ENCODE measurements at places on chromosomes 2 and 18.

DNA sequence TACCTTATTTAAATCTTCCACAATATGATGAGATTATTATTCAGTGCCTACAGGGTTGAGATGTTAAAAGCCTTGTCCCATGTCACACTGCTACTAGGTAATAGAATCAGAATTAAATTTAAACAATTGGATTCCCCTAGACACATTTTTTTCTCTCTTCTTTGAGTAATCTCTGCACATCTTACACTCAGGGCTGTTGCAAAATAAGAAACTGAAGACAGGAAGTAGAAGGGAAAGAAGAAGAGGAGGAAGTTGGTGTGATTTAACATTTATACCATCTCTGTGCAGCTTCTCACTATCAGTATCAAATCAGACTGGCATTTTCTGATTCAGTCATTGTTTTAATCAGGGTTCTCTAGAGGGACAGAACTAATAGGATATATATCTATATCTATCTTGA is 677.6 kb downstream of the IRS1 start:
- DNase-seq, result no peak

DNA sequence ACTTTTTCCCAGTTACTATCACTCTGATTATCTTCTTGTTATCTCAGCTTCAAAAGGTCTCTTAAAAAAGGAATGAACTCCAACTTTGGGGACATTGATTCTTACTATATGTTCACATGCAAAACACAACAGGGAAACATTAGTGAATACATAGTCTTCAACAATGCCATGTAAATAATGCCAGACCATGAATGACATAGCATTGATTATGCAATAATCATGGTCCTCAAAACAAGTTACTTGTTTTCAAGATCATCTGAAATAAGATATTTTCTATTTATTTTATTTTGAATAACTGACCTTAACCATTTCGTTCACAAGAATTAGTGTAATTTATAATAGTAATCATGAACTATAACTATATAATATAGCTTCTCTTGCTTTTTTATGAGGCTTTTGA is 902.3 kb downstream of the MBD2 start:
- no peak for DNase-seq

- DNase-seq, result no peak
These were observed 187.4 kb downstream of the DNER start for GRCh38 chr2:229526951-229527350.

GRCh38 chr2:70391988-70392387 is 90.1 kb upstream of the FAM136A start:
- no peak for DNase-seq

GRCh38 chr18:45666520-45666919 is 51.2 kb downstream of the SLC14A2 start:
- no peak for DNase-seq

- no peak for DNase-seq
These were observed 46.7 kb downstream of the INO80C start for GRCh38 chr18:35451032-35451431.

GRCh38 chr2:230323385-230324106 is 3.4 kb upstream of the SP140L start:
- DNase-seq, result no peak

DNA sequence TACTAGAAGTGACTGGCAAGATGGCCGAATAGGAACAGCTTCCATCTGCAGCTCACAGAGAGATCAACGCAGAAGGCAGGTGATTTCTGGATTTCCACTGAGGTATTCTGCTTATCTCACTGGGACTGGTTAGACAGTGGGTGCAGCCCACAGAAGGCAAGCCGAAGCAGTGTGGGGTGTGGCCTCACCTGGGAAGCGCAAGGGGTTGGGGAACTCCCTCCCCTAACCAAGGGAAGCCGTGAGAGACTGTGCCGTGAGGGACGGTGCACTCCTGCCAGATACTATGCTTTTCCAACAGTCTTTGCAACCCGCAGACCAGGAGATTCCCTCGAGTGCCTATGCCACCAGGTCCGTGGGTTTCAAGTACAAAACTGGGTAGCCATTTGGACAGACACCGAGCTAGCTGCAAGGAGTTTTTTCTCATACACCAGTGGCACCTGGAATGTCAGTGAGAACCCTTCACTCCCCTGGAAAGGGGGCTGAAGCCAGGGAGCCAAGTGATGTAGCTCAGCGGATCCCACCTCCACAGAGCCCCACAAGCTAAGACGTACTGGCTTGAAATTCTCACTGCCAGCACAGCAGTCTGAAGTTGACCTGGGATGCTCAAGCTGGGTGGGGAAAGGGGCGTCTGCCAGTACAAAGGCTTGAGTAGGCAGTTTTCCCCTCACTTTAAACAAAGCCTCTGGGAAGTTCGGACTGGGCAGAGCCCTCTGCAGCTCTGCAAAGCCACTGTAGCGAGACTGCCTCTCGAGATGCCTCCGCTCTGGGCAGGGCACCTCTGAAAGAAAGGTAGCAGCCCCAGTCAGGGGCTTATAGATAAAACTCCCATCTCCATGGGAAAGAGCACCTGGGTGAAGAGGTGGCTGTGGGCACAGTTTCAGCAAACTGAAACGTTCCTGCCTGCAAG is 40.1 kb downstream of the PLEK start:
- no peak for DNase-seq

GRCh38 chr2:194718881-194719280 is 938.1 kb upstream of the SLC39A10 start:
- DNase-seq, result no peak

DNA sequence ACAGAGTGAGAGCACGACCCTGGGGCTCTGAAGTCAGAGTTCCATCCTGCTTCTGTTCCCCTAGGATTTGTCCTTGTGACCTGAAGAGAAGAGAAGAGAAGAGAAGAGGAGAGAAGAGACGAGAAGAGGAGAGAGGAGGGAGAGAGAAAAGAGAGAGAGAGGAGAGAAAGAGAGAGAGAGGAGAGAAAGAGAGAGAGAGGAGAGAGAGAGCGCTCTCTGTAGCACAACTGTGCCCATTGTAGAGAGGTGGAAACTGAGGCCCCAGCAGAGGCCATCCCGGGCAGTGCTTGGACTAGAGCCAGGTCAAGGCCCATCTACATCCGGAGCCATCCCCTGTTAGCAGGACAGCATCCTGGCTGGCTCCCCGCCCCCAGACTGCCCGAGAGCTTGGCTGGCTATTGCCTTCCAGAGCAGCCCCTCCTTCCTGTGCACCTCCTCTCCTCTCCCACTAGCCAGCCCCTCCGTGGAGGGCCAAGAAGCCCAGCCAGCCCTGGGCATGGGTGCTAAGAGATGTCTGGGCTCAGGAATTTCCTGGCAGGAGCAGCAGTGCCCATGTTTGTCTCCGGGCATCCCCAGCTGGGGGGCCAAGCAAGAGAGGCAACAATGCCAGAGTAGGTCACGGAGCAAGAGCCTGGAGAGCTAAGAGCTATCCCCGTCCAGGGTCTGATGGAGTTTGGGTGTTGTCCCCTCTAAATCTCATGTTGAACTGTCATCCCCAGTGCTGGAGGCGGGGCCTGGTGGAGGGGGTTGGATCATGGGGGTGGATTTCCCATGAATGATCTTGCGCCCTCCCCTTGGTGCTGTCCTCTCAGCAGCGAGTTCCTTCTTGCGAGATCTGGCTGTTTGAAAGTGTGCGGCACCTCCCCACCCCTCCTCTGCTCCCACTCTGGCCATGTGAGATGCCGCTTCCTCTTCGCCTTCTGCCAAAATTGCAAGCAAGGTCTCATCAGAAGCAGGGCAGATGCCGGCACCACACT is 18.2 kb upstream of the GPR55 start:
- no peak for DNase-seq

- no peak for DNase-seq
These were observed 158.9 kb upstream of the MEIS1 start for GRCh38 chr2:66275984-66276383.

GRCh38 chr2:45439788-45440773 is 171.0 kb downstream of the SRBD1 start:
- DNase-seq, result no peak

DNA sequence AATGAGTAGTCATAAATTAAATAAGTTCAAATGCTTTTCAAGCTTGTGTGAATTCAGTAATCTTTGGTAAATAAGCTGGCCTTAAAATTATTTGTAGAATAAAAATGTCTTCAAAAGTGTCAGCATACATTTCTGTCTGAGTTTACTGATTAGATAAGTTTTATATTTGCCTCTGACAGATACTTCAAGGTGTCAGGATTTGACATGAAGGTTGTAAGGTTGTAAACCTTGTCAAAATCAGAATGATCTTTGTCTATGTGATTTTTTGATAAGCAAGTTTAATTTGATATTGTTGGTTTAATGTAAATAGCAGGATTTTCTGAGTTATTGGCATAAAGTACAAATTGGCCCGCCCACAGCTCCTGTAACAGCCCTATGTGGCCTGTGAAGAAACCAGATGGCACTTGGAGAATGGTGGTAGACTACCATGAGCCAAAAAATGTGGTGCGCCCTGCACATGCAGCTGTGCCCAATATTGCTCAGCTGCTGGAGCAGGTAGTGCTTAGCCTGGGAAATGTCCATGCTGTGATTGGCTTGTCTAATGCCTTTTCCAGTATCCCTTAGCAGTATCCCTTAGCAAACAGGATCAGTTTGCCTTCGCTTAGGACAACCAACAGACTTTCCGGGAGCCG is 188.0 kb upstream of the SPHKAP start:
- no peak for DNase-seq

- DNase-seq, result no peak
These were observed 156.7 kb downstream of the KLHL29 start for GRCh38 chr2:23541503-23542229.

- no peak for DNase-seq
These were observed 697 bp downstream of the KCMF1 start for GRCh38 chr2:84971510-84972206.

- peak; percentile 89 for DNase-seq
These were observed 744.3 kb upstream of the ACVR2A start for GRCh38 chr2:147100406-147101035.

DNA sequence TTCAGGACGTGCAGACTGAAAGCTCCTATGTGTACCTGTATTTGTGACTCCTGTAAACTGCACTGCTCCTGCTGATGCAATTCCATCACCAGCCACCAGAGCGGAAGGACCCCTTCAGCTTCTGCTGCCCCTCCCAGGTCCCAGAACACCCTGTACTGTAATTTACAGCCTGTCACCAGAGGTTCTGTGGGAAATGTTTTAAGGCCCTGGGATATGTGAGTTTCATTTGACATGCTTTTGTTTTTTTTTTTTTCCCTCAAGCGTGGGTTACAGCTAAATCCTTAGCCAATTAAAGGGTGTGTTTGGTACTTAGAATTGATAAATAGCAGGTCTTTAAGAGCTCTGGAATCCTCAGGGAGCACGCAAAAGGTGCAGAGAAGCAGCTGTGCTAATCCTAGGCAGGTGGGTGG is 79.4 kb downstream of the KCTD1 start:
- no peak for DNase-seq
